ENCODE measurements at places on chromosomes 7 and 10. TPM values are rescaled to one million over a fixed set of nuclear protein-coding genes. Genes with fewer than 3 reads are reported as not detected.

DNA sequence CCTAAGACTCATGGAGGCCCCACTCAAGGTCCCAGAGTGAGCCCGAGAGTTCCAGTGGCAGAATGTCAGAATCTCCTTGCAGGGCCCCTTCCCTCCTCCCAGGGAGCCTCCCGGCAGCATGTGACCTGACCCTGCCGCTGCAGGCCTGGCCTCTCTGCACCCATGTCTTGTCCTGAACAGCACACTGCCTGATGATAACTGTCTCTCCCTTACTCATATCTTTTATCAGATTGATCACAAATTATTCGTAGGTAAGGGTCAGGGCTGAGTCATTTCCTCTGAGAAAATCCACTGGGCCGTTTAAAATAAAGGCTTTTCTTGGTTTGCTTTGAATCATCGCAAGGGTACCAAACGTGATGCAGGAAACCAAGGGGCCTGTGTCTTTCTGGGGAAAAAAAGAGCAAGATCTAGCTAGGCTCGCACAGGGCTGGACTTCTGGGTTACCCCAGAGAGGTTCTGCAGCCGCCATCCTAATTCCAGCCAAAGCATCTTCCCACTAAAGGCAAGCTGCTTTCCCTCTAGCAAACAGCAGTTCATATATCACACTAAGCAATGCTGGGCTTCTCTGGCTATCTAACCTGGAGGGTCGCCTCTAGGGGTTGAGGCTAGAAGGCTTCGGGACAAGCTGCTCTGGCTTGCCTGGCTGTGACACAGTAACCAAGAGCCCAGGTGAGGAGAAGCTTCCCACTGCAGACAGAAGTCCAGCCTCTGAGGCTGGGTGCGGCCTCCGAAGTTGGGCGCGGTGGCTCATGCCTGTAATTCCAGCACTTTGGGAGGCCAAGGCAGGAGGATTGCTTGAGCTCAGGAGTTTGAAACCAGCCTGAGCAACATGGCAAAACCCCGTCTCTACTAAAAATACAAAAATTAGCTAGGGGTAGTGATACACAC, 104.9 kb downstream of the SPDYE5 start:
- peaks cover 43% of the 10 kb centered on the region for H3K4me1 ChIP-seq
- H3K36me3 ChIP-seq: peaks cover 5% of the 10 kb centered on the region
- H3K27me3 ChIP-seq: no peaks in the 10 kb centered on the region
- peak overlapping the region; percentile 67 for H3K27ac ChIP-seq
- DNase-seq: no peak
- H3K4me3 ChIP-seq: peak overlapping the region; percentile 34

Gene GPR22
- not detected for total RNA-seq

Gene SPDYE11
- total RNA-seq: not detected

Gene DKK1
- 3.3 TPM for total RNA-seq

Gene RBP3
- total RNA-seq: not detected

Gene DRGX
- 0.18 TPM for total RNA-seq

DNA sequence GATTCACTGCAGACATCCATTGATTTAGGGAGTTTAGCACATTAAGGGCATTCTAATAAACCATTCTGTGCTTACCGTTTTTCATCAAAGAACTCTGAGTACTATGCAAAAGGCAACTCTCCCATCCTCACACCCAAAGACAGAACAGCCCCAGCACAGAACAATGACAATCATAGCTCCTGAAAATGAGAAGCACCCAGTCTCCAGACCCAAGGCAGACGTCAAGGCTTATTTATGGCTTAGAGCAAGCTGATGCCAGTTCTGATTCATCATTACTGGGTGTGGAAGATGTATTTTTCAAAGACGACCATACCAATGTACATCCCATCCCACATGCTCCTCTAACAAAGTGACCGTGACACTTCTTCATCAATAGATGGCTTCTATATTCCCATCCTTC, 67.6 kb downstream of the OSBPL3 start:
- no peaks in the 10 kb centered on the region for H3K4me1 ChIP-seq
- H3K27me3 ChIP-seq: no peaks in the 10 kb centered on the region
- no peak for DNase-seq
- H3K4me3 ChIP-seq: no peak overlapping the region
- H3K27ac ChIP-seq: no peak overlapping the region

DNA sequence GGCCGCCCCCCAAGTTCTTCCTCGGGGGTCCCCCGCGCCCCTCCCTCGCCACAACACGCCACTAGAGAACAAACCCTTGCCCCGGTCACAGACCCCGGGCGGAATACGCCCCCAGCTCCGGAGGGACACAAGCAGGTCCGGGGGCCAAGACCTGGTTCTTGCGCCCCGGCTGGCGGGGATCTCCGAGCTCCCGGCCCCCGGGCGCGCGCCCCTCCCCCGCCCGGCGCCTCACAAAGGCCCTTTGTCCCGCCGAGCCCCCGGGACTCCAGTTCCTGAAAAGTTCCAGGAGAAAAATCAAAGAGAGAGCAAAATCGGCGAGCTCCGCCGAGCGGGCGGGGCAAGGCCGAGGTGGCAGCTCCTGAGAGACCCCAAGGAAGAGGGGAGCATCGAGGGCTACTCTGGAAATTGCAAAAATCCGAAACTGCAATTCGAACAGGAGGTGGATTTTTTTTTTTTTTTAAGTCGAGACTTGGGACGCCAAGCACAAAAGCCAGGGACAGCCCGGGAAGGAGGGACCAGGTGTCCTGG, 4.0 kb downstream of the TNRC18 start:
- peaks cover 34% of the 10 kb centered on the region for H3K4me1 ChIP-seq
- H3K36me3 ChIP-seq: peaks cover 5% of the 10 kb centered on the region
- H3K4me3 ChIP-seq: peak overlapping the region; percentile 99
- peak; percentile 54 for DNase-seq

DNA sequence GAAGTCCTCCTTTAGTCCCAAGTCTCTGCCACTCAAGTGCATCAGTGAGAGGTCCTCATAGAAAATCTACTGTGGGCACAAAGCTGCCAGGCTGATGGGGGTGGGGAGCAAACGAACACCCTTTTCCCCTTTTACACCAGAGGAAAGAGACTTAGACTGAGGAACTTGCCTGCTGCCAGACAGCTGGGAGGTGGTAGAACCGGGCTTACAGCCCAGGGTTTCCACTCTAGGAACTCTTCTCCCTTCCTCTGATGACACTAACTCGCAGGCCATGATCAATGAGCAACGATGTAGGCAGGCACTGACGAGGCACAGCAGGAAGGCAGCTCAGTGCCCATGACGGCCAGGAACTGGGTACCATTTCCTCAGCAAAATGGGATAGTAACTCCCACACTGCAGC, 11.0 kb upstream of the SH2D4B start:
- no peak overlapping the region for H3K4me3 ChIP-seq
- no peak for DNase-seq
- no peaks in the 10 kb centered on the region for H3K27me3 ChIP-seq
- no peaks in the 10 kb centered on the region for H3K4me1 ChIP-seq

Gene VSIR
- total RNA-seq: not detected

DNA sequence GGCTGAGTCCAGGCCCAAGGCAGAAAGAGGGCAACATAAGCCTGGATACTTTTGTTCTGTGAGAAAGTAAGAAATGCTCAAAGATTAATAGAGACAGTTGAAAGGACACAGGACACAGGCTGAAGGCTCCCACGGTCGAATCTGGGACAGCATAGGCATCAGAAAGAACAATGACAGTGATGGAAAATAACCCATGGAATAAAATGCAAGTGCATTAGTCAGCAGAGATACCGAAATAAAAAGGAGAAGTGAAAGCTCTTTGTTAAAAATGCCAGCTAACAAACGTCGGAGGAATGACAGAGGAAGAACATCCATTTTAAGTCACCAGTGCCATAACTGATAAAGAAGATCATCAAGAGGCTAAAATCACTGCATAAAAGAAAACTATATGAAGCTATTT, 19.6 kb upstream of the AGAP5 start:
- no peaks in the 10 kb centered on the region for H3K4me1 ChIP-seq
- no peak for DNase-seq
- H3K36me3 ChIP-seq: peaks cover 5% of the 10 kb centered on the region
- H3K27me3 ChIP-seq: no peaks in the 10 kb centered on the region
- H3K4me3 ChIP-seq: no peak overlapping the region
- no peak overlapping the region for H3K27ac ChIP-seq

DNA sequence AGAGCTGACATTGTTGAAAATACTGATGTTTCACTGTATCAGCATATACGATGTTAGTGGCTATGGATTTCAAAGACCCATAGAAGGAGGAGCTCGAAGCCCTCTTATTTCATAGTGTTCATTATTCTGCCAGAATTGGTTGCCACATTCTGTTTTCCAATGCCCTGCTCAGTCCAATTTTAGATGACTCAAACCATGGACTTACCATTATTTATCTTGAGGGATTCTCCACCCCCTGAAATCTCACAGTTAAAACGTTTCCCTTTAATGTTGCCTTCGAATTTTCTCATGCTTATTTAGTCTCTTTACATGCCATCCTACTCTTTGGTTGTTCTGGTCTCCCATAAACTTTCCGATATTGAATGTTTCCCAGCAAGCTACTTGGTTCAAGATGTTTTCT, 264.5 kb downstream of the HDAC9 start:
- H3K4me3 ChIP-seq: no peak overlapping the region
- H3K4me1 ChIP-seq: no peaks in the 10 kb centered on the region
- H3K27me3 ChIP-seq: no peaks in the 10 kb centered on the region
- no peak for DNase-seq
- H3K27ac ChIP-seq: no peak overlapping the region
- H3K36me3 ChIP-seq: no peaks in the 10 kb centered on the region

Gene MLXIPL
- 1.1 TPM for total RNA-seq

Gene GGCT
- total RNA-seq: 73.1 TPM

DNA sequence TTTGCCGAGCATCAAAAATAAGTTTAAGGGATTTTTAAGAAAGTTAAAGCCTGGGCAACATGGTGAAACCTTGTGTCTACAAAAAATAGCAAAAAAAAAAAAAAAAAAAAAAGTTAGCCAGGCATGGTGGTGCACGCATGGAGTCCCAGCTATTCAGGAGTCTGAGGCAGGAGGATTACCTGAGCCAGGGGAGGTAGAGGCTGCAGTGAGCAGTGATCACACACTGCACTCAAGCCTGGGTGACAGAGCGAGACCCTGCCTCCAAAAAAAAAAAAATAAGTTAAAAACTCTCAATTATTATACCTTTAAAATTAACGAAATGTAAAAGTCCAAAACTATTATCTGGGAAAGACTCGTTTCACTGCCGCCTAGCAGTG, 35.0 kb upstream of the DAGLB start:
- H3K36me3 ChIP-seq: no peaks in the 10 kb centered on the region
- no peaks in the 10 kb centered on the region for H3K27me3 ChIP-seq
- peaks cover 38% of the 10 kb centered on the region for H3K4me1 ChIP-seq
- H3K4me3 ChIP-seq: peak overlapping the region; percentile 99
- DNase-seq: no peak

Gene HYAL4
- not detected for total RNA-seq

Gene ITGB8
- total RNA-seq: 19.9 TPM

DNA sequence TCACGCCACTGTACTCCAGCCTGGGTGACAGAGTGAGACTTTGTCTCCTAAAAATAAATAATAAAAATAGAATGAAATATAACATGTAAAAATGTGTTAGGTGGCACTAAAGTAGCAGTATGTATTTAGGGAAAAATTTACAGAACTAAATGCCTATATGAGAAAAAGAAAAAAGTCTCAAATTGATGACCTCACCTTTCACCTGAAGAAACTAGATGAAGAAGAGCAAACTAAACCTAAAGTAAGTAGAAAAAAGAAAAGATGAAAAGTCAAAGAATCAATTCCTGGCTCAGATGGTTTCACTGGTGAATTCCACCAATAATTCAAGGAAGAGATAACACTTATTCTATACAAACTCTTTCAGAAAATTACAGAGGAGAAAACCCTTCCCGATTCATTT, 106.5 kb upstream of the NANOS1 start:
- no peaks in the 10 kb centered on the region for H3K27me3 ChIP-seq
- H3K4me3 ChIP-seq: no peak overlapping the region
- H3K4me1 ChIP-seq: peaks cover 25% of the 10 kb centered on the region
- no peak overlapping the region for H3K27ac ChIP-seq

Gene FFAR4
- total RNA-seq: not detected

Gene MYPN
- total RNA-seq: not detected

- no peak for DNase-seq
- no peaks in the 10 kb centered on the region for H3K27me3 ChIP-seq
- no peak overlapping the region for H3K4me3 ChIP-seq
- H3K36me3 ChIP-seq: no peaks in the 10 kb centered on the region
- H3K4me1 ChIP-seq: no peaks in the 10 kb centered on the region
These were observed 36.9 kb upstream of the RNF32 start for GRCh38 chr7:156603629-156604028.

Data from neural crest cell (in vitro differentiated cells).